Foreskin keratinocyte (primary cell): ENCODE measurements at places on chromosomes 5 and 9. TPM values are rescaled to one million over a fixed set of nuclear protein-coding genes. Genes with fewer than 3 reads are reported as not detected.

The PRRC2B gene
- total RNA-seq = 85.0 and 89.2 TPM in 2 replicates

The PPIC gene
- total RNA-seq = 25.9 and 29.0 TPM in 2 replicates

The OR1J2 gene
- not detected in 2 replicates for total RNA-seq

The THBS4 gene
- total RNA-seq = 0.67 and 1.1 TPM in 2 replicates

The ATP10B gene
- under 0.01 TPM in 1 of 2 replicates, not detected in the other for total RNA-seq

The TRIM36 gene
- total RNA-seq = 1.8 and 2.4 TPM in 2 replicates

The LAMC3 gene
- total RNA-seq = 0.03 TPM in 1 of 2 replicates, not detected in the other

The FUT7 gene
- not detected in 2 replicates for total RNA-seq

The LCN15 gene
- total RNA-seq = not detected in 2 replicates

The MAST4 gene
- total RNA-seq = 26.4 and 28.3 TPM in 2 replicates

The ARL14EPL gene
- total RNA-seq = not detected in 2 replicates

The IL13 gene
- total RNA-seq = not detected in 2 replicates

The SEMA4D gene
- 1.9 TPM in 2 replicates for total RNA-seq
